ENCODE measurements at places on chromosomes 4 and X.

DNA sequence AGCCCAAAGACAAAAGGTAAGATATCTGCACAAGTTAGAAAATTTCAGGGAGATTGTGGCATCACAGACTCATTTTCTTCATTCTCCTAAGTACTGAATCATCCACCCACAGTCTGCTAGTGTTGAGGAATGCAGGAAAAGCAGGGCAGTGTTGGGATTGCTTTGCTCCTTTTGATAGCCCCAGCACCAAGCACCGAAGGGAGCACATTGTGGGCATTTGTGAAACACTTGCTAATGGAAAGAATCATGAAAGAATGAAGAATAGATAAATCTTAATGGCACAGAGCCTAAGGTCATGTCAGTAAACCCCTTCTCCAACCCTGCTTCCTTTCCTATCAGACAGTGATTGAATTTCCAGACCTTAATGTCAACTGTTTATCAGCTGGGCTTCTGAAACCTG, 103.1 kb upstream of the GPRIN3 start:
- no peak for DNase-seq

DNA sequence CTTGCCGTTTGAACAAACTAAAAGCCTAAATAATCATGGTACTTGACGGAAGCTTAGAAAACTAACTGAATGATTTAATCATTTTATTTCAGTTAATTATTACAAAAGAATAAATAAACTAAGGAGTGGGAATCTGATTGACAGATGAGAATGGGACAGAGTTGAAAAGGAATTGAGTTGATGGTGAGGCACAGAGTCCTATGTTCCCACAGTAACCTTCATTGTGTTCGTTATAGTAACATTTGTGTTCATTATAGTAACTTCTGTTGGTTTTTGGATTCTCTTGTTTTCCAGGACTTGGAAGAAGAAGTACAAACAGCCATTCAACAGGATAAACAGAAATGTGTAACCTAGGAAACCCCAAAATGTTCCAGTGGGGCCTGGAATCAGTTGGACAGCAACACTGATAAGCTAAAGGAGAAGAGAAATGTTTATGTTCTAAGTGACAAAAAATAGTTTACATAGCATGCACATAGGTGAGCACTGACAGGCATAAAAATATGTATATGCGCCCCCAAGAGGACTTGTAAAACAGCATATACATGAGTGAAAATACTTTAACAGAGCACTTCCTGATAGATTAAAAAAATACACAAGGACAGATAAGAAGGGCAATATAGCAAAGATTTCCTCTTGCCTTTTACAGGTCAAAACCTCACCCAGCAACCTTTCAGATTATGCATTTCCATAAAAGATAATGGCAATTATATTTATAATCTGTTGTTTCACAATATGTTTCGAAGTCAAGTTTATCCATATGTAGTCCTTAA, 218.6 kb upstream of the HTR2C start:
- DNase-seq: no peak

- no peak for DNase-seq
Observed at GRCh38 chrX:144494074-144494473, 610.2 kb downstream of the UBE2NL start.

GRCh38 chr4:128565565-128566186, 243.8 kb upstream of the JADE1 start:
- no peak for DNase-seq

GRCh38 chr4:17667653-17668201, 53.3 kb downstream of the MED28 start:
- DNase-seq: no peak

- DNase-seq: no peak
Observed at GRCh38 chr4:38174801-38175200, 214.6 kb downstream of the PTTG2 start.

GRCh38 chr4:156313497-156313896, 359.8 kb upstream of the CTSO start:
- no peak for DNase-seq

DNA sequence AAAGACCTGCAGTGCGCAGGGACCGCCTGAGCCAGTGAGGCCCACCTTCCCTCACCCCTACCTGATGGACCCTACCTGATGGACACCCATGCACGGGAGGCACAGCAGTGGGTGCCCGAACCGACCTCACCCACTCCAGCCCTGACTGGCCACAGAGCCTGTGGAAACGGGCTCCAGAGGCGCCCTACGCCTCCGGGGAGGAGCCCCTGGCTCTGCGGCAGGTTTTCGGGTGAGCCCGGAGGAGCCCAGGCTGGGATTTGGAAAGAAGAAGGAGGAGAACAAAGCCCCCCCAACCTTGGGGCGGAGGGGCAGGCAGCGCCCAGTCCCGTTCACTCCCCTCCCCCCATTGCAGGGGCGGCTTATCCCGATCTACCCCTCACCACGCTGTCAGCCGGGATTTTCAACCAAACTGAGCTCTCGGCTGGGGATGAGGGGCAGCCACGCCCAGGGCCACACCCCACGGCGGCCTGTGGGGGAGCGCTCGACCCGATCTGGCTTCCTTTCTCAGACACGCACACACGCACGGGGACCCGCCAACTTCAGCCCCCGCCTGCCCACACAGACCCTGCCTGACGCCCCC, 675 bp downstream of the L1CAM start:
- no peak for DNase-seq

GRCh38 chrX:135308345-135308855, 880 bp upstream of the ETDC start:
- DNase-seq: no peak

DNA sequence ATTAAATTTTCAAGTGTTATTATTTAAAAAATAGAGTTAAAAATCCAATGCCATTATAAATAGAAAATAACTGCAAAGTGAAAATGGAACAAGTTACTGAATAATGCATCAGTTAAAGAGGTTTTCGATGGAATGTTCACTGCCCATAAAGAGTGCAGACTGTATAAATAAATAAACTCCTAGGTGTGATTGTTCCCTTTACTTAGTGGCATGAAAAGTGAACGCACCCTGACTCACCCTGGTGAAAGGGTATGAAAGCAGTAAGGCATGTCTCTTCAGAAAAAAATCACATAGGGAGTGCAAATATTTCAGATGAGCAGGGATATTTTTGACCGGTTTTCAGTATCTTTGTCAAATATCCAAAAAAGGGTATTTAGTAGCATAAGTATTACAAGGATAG, 387.8 kb downstream of the DCAF12L2 start:
- no peak for DNase-seq

DNA sequence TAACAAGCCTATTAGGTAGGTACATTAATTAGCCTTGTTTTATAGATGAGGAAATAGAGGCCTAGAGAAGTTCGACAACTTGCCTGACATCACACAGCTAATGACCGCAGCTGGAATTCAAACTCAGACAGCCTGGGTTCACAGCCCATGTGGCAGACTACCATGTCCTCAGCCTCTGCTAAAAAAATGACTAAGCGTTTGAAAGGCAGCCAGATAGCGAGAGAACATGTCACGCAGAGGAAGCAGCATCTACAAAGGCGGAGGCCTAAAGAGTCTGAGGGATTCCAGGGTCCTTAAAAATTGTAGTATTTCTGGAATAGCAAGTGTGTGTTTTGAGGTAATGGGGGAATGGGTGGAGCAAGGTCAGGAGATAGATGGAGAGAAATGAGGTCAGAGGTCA, 33.2 kb upstream of the BMP15 start:
- no peak for DNase-seq

Data from activated B cell treated with CpG ODN at 0.5 μM for 24 hours (primary cell).